ENCODE measurements at places on chromosomes 4 and X.
A peak's percentile ranks its signal among the peaks of the same experiment; 100 is the strongest.

DNA sequence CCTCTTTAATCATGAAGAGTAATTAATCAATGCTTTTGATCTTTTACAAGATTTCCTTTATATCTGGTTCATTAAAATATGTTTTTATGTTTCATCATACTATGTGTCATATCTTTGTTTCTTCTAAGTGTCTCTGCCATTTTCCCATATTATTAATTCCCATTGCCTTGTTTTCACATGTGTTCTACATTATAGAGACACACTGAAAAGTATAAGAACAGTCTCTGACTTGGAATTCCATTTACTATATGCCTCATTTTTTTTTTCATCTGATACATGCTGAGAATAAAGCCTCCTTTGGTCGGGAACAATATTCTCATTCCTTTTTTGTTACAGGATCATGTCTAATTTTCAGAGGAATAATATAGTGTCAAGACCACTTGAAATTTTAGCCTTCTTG lies 4.3 kb downstream of the BANK1 start:
- no peak for DNase-seq

- no peak for DNase-seq
These were observed 1639.6 kb upstream of the PCDH10 start for GRCh38 chr4:131509521-131509920.

GRCh38 chr4:105510245-105510644 lies 36.4 kb upstream of the PPA2 start:
- DNase-seq = no peak

DNA sequence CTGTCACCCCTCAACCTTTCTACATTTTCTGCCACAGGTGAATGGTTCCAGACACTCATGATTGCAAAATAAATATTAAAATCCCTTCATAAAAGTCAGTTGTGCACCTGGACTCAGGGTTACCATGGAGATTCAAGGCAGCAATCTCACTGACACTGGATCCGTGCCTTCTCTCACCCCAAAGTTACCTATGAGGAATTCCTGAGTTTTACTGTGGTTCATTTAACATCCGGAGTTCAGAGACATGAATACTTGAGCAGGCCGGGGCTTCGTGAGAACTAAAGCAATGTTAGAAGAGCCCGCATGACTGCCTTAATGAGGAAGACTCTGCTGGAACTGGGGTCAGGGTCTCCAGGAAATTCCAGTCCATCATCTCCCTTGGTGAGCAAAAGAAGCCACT lies 12.5 kb upstream of the CLNK start:
- no peak for DNase-seq

DNA sequence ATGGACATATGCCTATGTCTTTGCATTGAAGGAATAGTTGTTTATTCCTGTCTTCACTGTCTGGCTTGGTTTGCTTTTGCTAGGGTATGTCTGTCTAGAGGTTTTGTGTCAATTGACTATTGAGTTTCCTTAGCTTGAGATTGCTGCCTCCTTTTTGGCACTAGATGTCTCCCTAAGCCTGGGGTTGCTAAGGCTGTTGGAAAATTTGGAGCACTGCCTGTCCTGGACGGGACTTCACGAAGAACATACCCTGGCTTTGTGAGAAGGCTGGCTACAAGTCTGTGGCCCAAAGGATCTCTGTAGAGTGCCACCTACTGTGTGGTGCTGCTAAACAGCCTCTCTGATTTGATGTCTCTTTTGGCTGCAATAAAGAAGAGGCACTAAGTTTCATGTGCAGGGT lies 183.8 kb upstream of the NUDT10 start:
- no peak for DNase-seq

DNA sequence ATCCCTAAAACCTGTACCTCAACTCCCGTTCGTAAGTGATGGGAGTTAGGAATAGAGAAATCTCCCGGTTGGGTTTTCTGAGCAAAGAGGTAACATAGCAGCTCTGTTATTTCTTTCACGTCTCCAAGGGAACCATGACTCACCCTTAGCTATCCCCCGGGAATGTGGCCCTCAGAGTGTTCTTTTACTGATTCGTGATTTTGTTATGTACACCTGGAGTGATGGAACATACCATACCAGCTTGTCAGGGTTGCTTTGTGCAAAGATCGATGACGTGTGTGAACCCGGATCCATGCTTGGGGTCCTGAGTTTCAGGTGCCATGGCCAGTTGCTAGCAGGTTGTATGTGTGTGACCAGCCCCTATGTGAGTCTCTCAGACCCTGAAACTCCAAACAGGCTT lies 52.6 kb downstream of the HPRT1 start:
- no peak for DNase-seq

GRCh38 chr4:125639182-125639621 lies 324.4 kb downstream of the FAT4 start:
- DNase-seq = no peak

DNA sequence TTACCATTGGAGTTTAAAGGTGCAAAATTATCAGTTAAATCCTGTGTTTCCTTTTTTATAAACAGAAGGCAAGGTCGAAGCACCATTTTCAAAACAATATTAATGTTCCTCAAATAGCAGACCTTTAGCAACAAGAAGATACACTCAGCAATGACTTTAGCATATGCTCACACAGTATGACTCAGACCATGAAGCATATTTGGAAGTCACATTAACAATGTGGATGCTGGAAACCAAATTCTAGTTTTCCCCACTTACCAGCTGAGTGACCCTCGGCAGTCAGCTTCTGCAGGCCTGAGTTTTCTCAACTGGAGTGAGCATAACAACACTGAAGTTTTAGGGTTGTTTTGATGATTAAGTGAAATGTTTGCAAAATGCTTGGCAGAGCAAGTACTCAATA lies 130.5 kb downstream of the ANK2 start:
- no peak for DNase-seq

GRCh38 chr4:3266076-3266475 lies 17.1 kb downstream of the MSANTD1 start:
- no peak for DNase-seq

DNA sequence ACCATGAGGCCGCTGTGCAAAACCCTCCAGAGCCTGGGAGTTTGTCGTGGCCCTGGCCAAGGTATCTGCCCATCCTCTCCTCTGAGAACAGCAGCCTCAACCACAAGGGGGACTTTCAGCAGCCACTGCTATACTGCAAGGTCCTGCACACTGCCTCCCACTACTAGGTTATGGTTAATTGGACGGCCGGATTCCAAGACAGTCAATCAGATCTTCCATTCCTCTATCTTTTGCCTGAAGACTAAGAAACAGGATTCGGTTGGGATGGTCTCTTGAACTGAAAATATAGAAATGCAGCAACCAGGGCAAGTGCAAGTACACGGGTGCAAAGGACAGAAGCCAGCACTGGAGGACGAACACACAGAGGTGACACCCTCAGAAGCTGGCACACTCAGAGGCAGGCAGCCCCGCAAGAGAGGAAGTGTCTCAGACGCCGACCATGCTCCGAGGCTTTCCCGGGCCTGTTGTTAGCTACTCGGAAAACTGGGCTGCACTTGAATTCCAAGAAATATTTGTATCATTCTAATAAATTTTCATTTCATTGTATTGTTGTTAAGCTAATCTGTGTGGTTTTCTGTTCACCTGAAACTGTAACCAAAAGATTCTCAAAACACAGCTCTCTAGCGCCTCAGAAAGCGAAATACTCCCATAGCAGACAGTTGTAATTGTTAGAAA lies 63.3 kb downstream of the AFAP1 start:
- DNase-seq = no peak

GRCh38 chr4:93731456-93731855 lies 97.1 kb upstream of the ATOH1 start:
- DNase-seq = no peak

DNA sequence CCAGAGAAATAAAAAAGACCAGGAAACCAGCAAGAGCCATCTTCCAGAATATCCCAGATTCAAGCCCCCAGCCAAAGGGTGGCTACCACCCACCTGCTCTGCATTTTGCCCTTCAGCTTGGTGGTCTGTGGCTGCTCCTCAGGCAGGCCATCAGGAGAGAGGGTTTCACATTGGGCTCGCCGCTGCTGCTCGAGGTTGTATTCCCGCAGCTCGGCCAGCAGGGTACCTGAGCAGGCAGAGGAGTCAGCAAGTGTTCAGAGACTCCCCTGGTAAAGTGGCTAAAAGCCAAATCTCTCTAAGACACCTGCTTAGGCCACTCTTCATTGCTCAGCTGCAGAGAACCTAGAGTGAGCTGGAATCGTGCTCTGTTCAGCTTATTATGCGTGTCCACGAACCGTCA lies 110.8 kb upstream of the HSD17B10 start:
- no peak for DNase-seq

GRCh38 chr4:64889906-64890610 lies 480.8 kb upstream of the TECRL start:
- no peak for DNase-seq

DNA sequence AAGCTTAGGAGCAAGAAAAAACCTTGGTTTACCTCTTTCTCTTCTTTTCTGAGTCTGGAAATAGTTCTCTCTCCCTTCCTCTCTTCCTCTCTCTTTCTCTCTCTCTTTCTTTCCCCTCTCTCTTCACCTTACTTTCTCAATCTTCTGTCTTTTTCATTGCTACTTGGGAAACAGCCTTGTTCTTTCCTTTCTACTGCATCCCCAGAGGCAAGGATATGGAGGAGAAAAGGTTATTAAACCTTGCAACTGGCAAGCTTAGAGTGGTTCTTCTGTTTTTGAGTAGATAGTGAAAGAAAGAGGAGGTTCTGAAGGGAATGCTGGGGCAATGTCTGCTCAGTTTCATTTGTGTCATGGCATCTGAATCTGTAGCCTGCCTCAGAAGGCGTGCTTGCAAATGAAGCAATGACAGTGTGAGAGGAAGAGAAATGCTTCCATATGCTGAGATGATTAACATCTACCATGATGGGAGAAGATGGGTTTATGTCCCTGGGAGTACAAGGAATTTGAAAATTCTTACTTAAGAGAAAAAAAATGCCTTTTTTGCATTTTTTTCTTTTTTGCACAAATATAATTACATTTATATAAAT lies 190.6 kb downstream of the CEP135 start:
- DNase-seq = no peak

GRCh38 chr4:2803624-2804448 lies 11.0 kb downstream of the SH3BP2 start:
- peak; percentile 67 for DNase-seq

DNA sequence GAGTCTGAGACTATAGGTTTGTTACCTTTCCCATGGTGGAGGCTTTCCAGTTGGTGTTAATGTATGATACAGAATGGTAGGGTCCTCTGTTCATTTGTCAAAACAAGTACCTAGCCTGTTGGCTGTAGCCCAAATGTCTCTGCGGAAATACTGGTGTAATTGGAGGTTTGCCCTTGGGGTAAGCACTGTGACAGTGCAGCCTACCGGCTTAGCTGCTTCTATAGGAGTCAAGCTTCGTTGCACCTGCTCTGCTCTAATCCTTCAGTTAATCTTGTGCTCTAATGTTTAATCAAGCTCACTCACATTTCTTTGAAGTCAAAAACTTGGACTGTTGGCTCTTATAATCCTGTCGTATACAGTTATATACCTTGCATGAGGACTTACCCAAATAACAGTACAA lies 203.4 kb downstream of the CCNG2 start:
- DNase-seq = no peak

DNA sequence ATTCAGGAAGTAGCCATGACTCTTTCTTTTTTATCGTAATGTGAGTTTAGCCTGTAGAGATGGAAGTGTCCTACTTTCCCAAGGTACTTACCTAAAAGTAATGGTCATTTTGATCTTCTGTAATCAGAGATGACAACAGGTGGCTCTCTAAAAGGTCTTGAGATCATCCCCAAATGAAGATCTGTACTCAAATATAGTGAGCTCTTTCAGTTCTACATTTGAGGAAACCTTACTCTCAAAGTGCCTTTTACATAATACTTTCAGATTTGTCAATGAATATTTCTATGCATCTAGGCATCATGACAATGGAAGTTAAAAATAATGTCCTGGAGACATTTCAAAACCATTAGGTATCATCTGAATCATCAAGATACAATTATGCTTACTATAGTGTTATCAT lies 17.2 kb upstream of the MND1 start:
- DNase-seq = no peak

DNA sequence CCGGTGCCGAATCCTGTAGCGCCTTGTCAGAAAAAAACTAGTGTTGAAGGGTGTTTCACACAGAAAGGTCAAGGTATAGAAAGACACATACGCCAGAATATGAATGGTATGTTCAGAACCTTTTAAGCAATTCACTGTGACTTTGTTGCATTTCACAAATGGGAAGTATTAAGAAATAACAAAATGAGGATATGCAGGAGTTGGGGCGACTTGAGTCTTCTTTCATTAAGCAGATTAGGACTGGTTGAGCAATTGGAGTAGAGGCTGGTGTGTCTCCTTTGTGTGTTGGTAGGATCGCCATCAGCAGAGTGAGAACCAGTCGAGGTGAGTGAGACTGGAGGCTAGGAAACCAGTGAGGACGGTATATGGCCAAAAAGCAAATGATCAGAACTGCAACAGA lies 1454.5 kb upstream of the TENM3 start:
- no peak for DNase-seq

DNA sequence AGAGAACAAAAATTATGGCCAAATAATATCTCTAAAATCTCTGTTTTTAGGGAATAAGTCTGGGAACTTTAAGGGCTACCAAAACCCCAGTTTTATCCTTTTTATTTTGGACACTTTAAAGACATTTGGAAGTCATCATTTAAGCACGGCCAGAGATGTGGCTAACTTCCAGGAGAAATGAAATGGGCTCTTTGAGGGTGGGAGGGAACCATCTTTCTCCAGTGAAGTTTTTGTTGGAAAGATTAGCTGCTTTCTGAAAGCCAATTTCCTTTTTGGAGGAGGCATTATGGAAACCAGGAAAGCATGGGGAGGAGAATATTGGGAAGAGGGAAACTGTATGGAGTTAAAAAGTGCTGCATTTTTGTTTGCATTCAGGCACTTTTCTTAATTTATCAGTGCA lies 4.8 kb downstream of the VSIG1 start:
- no peak for DNase-seq

Data from transverse colon (tissue), 4 donors.